NCI-H2171 treated with DMSO at 0.1 percent for 48 hours (cell line): ENCODE measurements at places on chromosomes 1 and 21.
A peak's percentile ranks its signal among the peaks of the same experiment; 100 is the strongest.

- peak; percentile 16 for DNase-seq
These were observed 995 bp upstream of the IPO13 start for GRCh38 chr1:43945674-43946235.

- no peak for DNase-seq
These were observed 22.2 kb upstream of the TCEA3 start for GRCh38 chr1:23446661-23447310.

- no peak for DNase-seq
These were observed 23.4 kb upstream of the KCND3 start for GRCh38 chr1:112012823-112013222.

- DNase-seq: no peak
These were observed 96.4 kb upstream of the BACE2 start for GRCh38 chr21:41071258-41072171.

DNA sequence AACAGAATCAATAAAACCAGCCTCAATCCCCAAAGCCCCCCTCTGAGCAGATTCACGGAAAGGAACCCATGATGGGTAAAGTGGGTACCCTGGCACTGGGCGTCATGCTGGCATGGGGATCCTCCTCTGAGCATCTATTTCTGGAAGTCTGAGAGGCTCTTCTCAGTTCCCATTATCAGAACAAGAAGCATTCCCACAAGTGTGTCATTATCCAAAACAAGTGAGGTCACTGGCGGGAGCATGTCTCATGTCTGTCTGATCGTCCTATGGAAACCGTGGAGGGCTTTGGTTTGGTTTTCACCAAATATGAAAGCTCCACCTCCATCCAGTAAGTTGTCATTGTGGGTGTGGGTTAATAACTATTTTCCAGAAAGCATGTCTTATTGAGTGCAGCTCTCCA is 70.7 kb downstream of the PGM1 start:
- no peak for DNase-seq

DNA sequence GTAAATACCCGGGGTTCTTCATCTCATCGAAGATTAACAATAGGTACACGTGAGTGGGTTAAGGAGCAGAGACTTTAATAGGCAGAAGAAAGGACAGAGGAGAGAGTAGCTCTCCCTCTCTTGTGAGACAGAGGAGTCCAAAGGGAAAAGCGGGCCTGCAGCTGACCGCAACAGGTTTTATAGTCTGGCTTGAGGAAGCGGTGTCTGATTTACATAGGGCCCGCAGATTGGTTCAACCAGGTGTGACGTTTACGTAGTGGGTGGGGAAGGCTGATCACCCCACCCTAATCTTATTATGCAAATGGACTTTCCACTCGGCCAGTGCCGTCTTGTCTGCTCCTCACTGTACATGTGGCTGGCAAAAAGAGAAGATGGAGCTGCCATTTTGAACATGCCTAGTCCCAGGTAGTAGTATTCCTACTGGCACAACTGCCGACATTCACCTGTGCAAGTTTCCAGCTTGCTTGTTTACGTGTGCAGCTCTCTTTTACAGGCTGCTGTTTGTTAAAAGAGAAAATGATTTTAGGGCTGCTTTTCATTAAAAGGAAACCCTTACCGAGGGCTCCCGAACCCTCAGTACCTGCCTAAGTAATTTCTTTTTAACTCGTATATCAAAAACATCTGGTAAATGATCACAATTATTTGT is 10.6 kb downstream of the CDC14A start:
- DNase-seq: no peak

DNA sequence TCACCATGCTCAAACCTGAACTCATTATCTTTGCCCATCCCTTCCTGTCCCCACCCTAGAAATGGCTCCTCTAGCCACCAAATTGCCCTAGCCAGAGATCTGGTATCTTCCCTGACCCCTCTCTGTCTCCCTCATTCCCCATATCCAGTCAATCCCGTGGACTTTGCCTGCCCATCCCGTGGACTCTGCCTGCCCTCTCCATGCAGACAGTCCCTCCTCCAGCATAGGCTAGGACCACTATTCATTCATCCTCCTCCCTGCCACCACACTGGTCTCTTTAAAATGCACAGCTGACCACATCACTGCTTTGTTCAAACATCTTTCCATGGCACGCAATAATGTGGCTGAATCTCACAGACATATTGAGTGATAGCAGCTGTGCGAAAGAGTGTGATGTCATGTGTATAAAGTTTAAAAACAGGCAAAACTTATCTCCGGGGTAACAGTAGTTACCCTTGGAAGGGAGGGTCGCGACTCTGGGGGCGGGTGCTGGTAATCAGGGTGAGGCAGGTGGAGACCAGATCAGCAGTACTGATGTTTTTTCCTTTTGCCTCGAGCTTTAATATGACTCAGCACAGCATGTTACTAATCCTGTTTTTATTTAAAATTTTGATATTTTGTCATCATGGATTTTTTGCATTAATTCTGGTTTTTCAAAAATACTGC is 4.8 kb upstream of the SLC2A1 start:
- no peak for DNase-seq

- DNase-seq: no peak
These were observed 110.8 kb upstream of the ZC3H12A start for GRCh38 chr1:37363535-37363934.

DNA sequence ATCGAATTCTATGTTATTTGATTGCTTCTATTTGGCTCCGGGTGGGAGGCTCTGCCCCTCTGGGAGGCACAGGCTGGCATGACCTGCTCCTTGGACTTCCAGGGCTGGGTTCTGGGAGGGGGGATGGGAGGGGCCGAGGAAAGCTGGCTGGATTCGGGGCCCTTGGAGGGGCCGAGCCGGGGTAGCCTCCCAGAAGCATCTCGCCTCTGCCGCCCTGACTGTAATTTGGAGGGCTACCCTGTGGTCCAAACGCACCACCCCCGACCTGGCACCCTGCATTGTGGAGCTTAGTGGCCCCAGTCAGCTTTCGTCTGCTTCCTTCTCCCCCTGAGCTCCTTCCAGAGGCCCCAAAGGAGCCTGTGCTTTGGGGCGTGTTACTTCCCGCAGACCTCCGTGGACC is 85.4 kb upstream of the TMEM51 start:
- DNase-seq: no peak

DNA sequence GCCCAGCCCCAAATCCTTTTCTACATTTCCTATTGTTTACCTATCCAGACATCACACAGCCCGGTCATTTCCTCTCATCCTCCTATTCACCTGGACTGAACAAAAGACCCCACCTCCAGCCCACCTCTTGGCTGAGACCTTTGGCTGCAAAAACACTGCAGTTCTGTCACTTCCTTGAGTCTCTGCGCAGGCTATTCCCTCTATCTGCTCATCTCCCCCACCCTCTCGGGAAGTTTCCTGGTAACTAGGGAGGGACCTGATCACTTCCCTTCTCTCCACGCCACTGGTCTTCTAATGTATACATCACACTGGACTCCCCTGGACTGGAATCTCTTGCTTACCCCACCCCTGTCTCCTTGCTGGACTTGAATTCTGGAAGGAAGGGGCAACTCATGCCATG is 5.3 kb downstream of the HTR1D start:
- DNase-seq: no peak

GRCh38 chr1:46456411-46456963 is 33.1 kb upstream of the DMBX1 start:
- DNase-seq: peak; percentile 59

DNA sequence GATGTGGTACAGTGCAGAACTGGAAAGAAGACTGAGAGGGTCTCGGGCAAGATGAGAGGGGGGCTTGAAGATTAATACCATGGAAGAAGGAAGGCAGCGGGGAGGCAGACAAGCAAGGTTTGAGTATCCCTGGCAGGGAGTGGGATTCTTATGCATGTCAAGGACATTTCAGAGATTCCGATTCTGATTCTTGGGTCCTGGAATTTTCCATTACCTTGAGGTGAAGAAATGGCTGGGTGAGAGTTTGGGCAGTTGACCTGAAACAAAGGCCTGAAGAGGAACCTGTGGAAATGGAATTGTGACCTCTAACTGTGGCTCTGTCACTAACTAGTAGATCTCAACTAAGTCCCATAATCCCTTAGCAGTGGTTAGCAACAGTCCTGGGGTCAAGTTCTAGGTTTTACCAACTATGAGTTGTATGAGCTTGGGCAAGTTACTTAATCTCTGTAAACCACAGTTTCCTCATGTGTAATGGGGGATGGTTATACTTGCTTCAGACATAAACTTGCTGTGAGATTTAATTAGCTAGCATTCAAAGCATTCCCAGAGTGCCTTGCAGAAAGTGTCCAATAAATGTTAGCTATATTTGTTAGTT is 8.6 kb upstream of the ACTN2 start:
- DNase-seq: no peak

DNA sequence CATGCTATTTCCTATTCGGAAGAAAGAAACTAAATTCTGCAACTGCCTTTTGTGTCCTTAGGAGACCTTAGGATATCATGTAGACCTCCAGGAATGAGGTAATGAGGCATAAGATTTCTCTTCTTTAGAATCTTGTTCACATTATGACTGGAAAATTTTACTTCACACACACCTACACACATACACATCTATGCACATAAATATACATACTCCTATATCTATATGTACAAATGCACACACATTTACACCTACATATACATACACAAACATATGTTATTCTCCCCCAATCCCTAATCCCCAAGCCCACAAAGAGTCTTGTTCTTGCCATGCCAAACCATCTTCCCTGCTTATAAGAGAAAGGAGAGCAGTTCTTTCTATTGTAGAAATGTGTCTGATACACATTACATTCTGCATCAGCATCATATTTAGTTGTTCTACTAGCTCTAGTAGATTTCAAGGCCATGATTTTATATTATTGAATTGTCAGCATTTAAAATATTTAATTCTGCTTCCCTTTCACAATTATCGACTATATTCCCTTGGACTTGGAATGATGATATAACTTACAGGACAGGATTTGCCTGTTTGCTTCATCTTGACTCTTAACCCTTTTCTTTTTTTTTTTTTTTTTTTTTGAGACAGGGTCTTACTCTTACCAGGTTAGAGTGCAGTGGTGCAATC is 35.4 kb upstream of the PDC start:
- no peak for DNase-seq
